SJSA1 (cell line): ENCODE measurements at places on chromosomes 6 and 20. TPM values are rescaled to one million over a fixed set of nuclear protein-coding genes. Genes with fewer than 3 reads are reported as not detected.

LY6G6C gene
- total RNA-seq, result not detected in 2 replicates

TJAP1 gene
- total RNA-seq, result 18.5 and 24.8 TPM in 2 replicates

RAD21L1 gene
- total RNA-seq, result 0.19 and 0.29 TPM in 2 replicates

OPRM1 gene
- total RNA-seq, result not detected in 2 replicates

DNA sequence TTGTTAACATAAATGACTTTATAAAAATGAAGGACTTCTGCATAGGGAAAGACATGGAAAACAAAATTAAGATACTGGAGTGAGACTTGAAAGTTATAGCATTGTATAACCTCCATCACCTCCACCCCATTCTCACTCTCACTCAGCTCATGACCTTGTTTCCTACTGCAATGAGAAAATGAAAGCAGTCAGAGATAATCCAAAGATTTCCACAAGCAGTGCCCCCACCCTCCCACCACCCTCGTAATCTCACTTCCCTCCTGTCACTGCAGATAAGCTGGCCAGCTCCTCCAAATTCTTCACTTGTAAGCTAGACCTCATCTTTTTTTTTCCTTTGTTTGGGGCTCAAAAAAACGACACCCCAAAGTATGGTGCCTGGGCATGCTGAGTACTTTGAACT, 52.9 kb upstream of the PROKR2 start:
- H3K27ac ChIP-seq, result no peak overlapping the region
- no peak overlapping the region for H3K4me3 ChIP-seq
- no peaks in the 10 kb centered on the region for H3K27me3 ChIP-seq
- no peak for DNase-seq
- H3K4me1 ChIP-seq, result peaks cover 10% of the 10 kb centered on the region

GRCh38 chr6:132650429-132650828, 8.6 kb downstream of the TAAR1 start:
- no peak for DNase-seq
- peaks cover 8% of the 10 kb centered on the region for H3K27me3 ChIP-seq
- no peak overlapping the region for H3K4me3 ChIP-seq
- H3K27ac ChIP-seq, result no peak overlapping the region
- no peaks in the 10 kb centered on the region for H3K4me1 ChIP-seq

DNA sequence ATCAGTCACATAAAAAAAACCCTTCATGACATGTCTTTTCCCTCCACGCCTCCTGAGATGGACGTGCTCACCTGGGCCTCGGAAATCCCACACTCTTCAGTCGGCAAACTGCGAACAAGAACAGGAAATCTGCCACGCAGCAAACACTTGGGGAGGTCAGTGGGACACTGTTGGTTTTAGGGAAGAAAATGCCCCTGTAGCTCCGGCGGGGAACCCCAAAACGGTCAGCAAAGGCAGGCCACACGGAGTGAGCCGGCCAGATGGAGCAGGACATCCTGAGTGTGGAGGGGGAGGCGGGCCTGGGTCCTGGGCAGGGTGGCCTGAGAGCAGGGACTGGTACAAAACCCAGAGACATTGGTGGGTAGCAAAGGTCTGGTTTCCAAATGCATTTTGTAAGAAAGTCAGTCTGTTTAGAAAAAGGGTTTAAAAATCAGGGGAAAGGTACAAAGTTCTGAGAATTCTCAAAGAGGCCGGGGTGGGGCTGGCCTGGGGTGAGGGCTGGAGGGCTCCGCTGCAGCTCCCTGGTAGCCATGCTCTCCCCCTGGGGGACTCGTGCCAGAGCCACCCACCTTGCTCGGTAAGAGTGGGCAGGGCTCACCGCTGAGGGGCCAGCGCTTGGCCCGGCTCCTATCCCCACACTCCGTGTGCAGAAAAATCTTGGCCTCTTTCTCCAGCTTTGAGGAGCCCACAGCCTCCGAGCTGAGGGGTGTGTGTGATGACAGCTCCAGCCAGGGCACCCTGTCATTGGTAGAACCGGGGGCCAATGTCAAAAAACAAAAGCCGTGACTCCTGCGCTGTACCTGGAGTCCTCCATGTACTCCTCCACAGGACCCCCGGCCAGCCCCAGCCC, 5.2 kb downstream of the SLC2A4RG start:
- H3K4me1 ChIP-seq, result peaks cover 9% of the 10 kb centered on the region
- no peak overlapping the region for H3K27ac ChIP-seq
- H3K36me3 ChIP-seq, result peaks cover 35% of the 10 kb centered on the region
- no peak for DNase-seq
- no peaks in the 10 kb centered on the region for H3K27me3 ChIP-seq
